ENCODE measurements at places on chromosomes 5 and 9.

DNA sequence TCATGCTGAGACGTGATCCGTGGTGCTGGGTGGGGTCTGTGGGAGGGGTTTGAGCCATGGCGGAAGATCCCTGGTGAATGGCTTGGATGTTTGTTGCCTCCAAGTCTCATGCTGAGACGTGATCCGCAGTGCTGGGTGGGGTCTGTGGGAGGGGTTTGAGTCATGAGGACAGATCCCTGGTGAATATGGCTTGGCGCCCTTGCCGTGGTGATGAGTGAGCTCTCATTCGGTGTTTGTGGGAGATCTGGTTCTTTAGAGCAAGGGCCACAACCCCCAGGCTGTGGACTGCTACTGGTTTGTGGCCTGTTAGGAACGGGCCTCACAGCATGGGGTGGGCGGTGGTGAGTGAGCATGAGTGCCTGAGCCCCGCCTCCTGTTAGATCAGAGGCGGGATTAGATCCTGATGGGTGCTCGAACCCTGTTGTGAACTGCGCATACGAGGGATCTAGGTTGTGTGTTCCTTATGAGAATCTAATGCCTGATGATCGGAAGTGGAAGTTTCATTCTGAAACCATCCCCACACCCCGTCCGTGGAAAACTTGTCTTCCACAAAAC lies 31.2 kb downstream of the NKD2 start:
- no peak for DNase-seq

DNA sequence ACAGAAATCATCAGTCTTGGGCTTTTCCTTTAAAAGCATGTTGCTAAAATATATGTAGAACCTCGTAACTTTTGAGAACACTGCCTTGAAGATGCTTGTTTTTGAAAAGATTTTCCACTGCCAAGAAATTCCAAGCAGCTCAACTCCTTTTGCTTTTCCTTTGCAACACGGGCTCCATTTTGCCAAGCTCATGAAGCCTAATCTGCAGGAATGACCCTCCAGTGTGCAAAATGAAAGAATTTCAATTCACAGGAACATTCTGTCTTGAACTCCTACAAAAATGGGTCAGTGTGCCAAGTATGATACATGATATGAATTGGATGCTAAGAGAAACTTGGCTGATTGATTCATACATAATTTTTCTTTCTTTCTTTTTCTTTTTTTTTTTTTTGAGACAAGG lies 35.4 kb upstream of the ERCC6L2 start:
- DNase-seq, result no peak

DNA sequence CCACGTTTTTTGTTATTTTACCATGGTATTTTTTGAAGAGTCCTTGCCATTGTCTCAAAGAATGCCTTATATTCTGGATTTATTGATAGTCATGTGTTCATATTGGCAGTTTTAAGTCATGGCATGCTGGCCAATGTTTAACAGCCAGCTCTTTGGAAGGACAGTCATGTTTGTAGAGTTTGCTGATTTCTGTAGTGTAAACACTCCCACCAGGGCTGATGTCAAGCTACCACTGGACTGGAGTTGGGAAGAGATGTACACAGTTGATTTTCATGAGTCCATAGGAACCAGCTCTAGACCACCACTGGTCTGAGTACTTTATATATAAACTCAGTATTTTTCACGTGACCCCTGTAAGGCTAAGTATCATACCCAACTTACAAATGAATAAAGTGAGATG lies 125.2 kb upstream of the DHFR start:
- DNase-seq, result no peak

DNA sequence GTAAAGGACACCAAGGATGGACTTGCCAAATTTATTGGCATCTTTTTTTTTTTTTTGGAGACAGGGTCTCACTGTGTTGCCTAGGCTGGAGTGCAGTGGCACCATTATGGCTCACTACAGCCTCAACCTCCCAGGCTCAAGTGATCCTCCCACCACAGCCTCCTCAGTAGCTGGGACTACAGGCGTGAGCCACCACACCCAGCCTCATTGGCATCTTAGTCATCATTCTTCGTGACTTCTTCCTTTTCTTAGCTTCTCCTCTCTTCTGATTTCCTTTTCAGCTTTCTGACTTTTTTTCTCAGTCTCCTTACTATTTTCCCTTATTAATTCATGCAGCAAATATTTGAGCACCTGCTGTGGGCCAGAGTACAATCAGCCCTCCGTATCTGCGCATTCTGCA lies 6.1 kb downstream of the MAML1 start:
- no peak for DNase-seq

DNA sequence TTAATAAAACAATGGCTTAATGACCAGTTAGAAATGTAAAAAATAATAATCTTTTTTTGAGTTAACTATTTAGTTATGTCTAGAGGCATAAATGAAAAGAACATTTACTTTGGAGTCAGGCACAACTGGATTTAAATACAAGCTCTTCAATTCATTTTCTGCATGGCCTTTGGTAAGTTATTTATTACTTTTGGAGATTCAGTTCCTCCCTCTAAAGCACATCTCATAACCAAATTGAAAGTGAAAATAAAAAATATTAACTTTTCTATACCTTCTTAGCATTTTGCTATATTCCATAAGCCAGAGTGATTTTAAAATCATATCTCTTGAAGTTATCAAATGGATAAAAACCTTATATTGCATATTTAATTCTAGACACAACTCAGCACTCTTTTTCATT lies 434.9 kb upstream of the SMARCA2 start:
- no peak for DNase-seq

DNA sequence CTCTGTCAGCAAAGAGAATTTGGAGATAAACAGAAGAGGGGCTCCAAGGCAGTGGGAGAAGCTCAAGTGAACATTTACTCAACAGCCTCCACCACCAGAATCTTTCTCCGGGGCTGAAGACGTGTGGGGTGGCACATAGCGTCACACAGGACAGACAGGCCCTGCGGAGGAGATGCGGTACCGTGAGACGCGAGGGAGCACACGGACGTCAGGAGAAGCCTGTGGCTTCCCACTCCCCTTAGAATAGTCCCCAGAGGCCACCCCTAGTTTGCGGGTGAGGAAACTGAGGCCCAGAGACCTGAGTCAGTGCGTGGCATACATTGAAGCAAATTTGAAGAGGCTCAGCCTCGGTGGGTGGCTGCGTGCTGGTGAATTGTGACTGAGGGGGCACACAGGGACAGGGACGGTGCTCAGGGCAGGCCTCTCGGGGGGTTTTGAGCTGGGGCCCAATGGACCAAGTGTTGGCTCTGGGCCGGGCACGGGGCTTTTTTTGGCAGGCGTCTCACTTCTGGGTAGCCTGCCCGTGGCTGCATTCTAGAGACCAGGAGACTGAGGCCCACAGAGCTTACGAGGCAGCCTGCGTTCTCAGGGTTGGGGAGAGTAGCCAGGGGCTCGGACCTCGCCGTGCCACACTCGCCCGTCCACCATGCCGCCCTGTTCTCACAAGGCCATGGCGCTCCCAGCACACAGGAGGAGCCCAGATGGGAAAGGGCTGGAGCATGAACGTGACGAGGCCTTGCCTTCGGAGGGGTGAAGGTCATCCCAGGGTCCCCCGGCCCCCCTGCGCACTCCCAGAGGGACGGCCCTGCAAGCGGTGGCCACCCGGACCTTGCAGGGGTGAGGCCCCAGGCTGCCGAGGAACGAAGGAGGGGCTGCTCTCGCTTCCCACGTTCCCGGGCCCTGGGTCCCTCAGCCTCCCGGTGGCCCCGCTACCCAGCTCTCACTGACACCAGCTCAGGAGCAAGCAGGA lies 220.6 kb downstream of the C9orf50 start:
- DNase-seq, result no peak

GRCh38 chr9:26656003-26656870 lies 236.4 kb downstream of the CAAP1 start:
- DNase-seq, result no peak

DNA sequence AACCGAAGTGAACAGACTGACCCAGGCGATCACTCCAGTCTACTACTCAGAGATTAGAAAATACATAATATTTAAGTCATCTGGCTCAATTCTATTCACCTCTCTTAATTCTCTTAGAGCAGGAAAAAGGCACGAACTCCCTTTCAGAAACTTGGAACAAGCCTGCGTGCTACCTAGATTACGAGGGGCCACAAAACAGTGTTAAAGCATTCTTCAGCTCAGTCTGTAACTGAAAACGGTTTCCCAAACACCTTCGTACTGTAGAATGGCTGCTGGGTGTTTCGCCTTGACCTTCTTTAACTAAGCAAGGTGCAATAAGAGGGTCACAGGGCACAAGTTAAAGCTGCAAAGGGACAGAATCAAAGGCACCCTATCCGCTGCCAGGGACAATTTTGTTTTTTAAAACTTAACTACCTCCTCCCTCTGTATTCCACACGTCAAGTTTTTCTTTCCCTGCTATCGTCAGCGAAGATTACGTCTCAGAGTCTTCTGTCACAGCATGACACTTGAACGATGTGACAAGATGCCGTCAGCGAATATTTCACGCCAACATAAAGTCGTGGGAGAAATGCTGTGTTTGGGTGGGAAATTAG lies 687 bp downstream of the LYSMD3 start:
- DNase-seq, result no peak

DNA sequence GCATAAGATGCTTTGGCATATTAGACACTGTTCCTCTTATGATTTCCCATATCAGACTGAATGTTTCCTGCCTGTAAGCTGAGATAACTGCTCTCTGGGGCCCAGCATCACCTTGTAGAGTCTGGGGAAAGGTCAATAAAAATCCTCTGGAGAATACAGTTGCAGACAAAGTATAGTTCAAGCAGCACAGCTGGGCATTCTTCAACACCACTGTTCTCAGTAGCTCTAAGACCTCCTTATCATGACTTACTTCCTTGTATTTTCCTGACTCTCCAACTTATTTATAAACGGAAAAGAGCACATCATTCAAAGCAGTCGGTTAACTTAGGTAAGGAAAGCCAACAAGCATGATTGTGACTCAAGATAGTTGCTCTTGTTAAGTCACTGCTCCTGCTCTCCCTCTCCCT lies 208.7 kb upstream of the RASEF start:
- DNase-seq, result no peak

- no peak for DNase-seq
These were observed 26.3 kb downstream of the ARSB start for GRCh38 chr5:78958672-78959445.

All from NCI-H2171 (cell line).